ENCODE measurements at places on chromosomes 16 and 17.

- peak; percentile 55 for DNase-seq
Measured at GRCh38 chr16:85369741-85370528, 243.2 kb upstream of the GSE1 start.

DNA sequence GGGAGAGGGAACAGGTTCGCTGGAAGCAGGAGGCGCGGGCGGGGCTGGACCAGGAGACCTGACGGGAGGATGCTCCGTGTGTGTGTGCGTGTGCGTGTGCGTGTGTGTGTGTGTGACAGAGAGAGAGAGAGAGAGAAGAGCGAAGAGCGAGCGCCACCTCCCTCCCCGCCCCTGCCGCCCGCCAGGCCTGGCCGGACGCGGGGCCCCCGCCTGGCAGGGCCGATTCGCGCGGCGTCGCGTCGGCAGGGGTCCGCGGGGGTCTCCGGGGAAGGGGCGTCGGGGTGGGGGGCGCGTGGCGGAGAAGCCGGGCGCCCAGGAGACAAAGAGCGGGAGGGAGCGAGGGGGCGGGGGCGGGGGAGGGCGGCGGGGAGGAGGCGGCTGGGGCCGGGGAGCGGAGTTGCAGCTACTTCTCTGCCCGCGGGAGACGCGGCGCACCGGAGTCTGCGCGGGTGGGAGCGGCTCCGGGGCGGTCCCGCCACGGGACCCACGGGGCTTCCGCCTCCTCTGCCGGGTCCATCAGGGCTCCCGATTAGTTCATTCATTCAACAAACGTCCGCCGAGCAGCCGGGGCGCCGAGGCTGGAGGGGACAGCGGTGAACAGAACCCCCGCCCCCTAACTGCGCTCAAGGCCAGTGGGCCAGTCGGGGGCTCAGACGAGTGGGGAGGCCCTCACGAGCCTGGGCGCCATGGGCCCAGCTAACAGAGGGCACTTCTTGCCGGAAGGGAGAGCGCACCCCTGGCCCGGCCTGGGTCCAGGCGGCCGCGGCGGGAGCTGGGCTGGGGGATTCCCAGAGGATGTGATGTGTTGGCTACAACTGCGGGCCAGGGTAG is at the start of gene SAMD14:
Gene SAMD14, minus strand, starts transcription at position 433 of the 831 bp plus-strand sequence. CDS start 5,201 bp downstream, outside the sequence.
- peak; percentile 64 for DNase-seq

GRCh38 chr16:87140211-87141200 is 176.7 kb downstream of the C16orf95 start:
- DNase-seq = no peak

DNA sequence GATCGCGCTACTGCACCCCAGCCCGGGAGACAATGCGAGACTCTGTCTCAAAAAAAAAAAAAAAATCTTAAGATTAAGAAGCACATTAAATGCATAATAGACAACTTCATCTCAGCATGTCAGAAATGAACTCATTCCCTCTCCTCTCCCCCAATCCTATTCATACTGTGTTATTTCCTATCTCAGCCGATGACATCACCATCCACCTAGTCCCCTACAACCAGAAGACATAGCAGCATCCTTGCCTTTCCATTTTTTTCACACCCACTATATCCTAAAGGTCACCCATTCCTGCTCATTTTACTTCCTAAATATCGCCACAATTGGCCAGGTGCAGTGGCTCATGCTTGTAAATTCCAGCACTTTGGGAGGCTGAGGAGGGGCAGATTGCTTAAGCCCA is 81.3 kb downstream of the RPGRIP1L start:
- no peak for DNase-seq

DNA sequence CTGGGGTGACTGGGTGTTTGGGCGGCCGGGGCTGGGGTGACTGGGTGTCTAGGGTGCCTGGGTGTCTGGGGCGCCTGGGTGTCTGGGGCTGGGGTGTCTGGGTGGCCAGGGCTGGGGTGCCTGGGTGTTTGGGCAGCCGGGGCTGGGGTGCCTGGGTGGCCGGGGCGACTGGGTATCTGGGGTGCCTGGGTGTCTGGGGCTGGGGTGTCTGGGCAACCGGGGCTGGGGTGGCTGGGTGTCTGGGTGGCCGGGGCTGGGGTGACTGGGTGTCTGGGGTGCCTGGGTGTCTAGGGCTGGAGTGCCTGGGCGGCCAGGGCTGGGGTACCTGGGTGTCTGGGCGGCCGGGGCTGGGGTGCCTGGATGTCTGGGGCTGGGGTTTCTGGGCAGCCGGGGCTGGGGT is 13.4 kb upstream of the APRT start:
- DNase-seq = no peak

DNA sequence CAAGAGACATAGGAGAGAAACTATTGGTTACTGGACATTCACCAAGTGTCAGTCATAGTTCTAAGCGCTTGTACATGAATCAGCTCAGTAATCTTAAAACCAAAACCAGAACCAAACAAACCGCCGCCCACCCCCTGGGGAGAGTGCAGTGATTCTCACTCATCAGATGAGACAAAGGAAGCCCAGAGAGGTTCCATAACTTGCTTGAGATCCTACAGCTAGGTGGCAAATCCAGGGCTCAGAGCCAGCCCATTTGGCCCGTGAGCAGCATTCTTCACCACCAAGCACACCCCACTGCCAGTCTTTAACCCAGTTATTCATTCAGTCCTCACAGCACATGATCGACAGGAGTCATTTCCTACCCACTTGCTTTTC is 37.2 kb upstream of the RGS9 start:
- DNase-seq = peak; percentile 73

All from activated CD8-positive, alpha-beta T cell treated with anti-CD3 and anti-CD28 coated beads, Interleukin-2, amount 10 ng/mL, durations not matched to agents 7 days and 5 days (primary cell).